ENCODE measurements at places on chromosomes 1 and 21.

DNA sequence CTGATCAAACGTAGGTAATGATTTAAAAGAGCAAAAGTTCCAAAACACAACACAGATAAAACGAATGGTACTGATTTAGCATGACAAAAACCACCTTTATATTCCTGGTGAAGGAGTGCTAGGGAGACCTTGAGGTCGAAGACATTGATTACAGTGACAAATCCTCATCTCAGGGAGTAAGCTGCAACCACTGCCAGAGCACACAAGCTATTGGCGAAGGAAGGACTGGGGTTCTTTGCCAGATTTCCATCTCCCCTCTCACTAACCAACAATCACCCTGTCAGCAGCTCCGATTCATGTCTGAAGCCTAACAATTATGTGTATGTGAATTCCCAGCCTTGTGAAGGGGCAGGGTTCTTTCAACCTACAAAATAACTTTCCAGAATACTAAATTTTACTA, 40.2 kb upstream of the DMRTB1 start:
- no peak for DNase-seq

DNA sequence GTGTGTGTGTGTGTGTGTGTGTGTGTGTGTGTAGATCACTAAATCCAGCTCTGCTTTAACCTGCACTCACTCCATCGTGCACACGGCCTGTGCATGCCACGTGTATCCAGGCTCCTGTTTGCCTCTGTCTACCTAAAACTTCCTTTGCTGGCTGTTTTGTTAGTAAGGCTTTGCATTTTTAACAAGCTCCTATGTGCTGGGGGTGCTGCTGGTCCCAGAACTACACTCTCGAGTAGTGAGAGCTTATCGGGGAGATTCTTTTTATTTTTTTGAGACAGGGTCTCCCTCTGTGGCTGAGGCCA, 596 bp upstream of the TCEA3 start:
- no peak for DNase-seq

DNA sequence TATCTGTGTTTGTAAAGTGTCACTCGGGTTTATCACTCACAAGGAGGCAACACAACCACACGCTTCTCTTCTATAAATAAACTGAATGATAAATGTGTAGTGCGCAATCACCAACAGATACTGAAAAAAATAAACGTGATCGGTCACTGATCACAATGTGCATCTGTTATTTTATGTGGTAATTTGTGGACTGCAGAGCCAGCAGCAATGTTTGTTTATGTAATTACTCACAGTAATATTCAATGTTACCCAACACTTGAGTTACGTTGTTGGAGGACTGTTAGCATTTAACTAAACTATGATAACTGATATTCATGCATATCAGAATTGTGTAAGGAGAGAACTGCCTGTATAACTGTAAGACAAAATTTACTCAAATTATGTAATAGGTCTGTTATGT, 129.6 kb downstream of the USH2A start:
- no peak for DNase-seq

GRCh38 chr1:112477550-112477949, 31.2 kb upstream of the WNT2B start:
- no peak for DNase-seq

All from MM.1S (cell line).